ENCODE measurements at places on chromosomes 13 and 19.

- peak overlapping the region; percentile 73 for H3K4me3 ChIP-seq
- peaks cover 67% of the 10 kb centered on the region for H3K4me1 ChIP-seq
- H3K27me3 ChIP-seq, result no peaks in the 10 kb centered on the region
Observed at GRCh38 chr13:114064450-114065140, 67.8 kb downstream of the RASA3 start.

DNA sequence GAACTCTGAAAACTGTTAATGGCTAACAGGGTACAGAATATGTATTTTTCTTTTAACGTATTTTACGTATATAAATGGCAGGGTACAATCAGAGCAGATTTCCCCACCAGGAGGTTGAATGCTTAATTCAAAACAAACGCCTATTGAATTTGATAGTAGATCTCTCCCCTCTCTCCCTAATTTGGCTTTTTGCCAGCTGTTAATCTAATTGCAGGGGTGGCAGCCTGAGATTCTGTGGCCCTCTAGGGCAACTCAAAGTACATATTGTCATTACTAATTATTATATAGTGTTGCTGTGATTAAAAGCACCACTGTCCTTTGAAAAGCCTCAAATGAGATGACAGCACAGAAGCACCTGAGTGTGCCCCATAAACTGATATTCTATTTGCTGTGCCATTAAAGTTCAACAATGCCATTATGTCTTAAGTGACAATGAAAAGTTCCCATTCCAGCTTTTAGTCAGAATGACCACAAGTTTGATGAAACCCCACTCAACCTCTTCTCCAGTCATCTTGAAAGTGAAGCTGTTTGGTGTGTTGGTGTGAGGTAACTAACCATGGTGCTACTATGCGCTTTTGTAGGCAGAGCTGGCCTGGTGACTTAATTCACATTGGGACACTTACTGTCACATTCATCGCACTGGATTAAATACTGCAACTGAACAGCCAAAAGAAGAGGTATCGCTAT, 351.4 kb downstream of the KCNRG start:
- peak; percentile 34 for DNase-seq
- peaks cover 26% of the 10 kb centered on the region for H3K4me1 ChIP-seq
- peak overlapping the region; percentile 90 for H3K27ac ChIP-seq
- H3K4me3 ChIP-seq, result peak overlapping the region; percentile 19

DNA sequence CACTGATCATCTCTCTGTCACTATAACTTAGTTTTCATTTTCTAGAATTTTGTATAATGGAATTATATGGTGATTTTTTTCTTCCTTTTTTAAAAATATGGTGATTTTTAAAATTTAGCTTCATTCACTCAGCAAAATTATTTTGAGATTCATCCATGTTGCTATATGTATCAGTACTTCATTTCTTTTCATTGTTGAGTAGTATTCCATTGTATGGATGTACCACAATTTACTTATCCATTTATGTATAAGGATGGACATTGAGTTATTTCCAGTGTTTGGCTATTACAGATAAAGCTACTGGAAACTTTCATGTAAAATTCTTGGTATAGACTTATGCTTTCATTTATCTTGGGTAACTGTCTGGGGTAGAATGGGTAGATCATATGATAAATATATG, 12.8 kb downstream of the ZNF546 start:
- peaks cover 78% of the 10 kb centered on the region for H3K36me3 ChIP-seq
- no peak overlapping the region for H3K27ac ChIP-seq
- H3K4me1 ChIP-seq, result no peaks in the 10 kb centered on the region
- H3K4me3 ChIP-seq, result no peak overlapping the region

- no peaks in the 10 kb centered on the region for H3K36me3 ChIP-seq
- peaks cover 43% of the 10 kb centered on the region for H3K27me3 ChIP-seq
- DNase-seq, result no peak
Observed at GRCh38 chr19:4622695-4623421, 16.5 kb upstream of the TNFAIP8L1 start.

- peaks cover 54% of the 10 kb centered on the region for H3K36me3 ChIP-seq
- H3K27ac ChIP-seq, result peak overlapping the region; percentile 88
- H3K27me3 ChIP-seq, result no peaks in the 10 kb centered on the region
- DNase-seq, result peak; percentile 62
- peaks cover 69% of the 10 kb centered on the region for H3K4me1 ChIP-seq
- H3K4me3 ChIP-seq, result peak overlapping the region; percentile 88
Observed at GRCh38 chr19:16571822-16572331, 338 bp downstream of the SLC35E1 start.

DNA sequence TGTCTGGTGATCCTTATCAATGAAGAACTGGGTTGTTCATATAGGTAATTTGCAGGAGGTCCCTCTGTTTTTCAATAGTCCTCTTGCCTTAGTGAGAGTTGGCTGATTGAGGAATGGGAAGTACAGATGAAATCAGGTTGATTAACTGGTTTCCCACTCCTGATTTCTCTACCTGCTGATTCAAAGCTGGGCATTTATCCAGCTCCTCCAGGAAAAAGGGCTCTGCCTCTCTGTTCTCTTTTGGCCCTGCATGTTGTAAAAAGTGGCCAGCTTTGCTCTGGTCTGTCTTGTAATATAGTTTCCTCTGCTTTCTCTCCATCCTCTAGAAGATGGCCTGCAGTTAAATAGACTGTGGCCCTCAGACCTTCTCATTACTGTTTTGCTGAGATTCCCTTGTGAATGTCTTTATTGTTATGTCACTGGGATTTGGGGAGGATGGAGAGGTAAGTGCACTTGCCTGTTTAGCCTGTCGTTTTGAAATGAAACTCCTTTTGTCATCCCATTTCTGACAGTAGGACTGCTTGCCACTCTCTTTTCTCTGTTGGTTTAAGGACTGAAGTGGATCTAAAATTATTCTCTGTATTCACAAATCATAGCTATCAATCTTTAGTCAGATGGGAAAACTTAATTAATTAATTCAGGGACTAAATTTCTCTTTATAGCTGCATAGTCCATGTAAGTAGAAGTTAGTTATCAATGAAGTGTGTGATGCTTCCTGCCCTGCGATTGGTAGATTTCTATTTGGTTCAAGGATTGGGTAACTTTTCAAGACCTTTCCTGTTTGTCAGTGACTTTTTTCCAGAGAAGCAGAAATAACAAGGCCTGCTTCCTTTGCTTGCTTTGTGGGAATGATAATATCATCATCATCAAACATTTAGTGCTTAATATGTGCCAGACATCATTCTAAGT, 28.5 kb downstream of the GARRE1 start:
- no peak for DNase-seq
- peaks cover 8% of the 10 kb centered on the region for H3K4me1 ChIP-seq
- no peaks in the 10 kb centered on the region for H3K27me3 ChIP-seq

DNA sequence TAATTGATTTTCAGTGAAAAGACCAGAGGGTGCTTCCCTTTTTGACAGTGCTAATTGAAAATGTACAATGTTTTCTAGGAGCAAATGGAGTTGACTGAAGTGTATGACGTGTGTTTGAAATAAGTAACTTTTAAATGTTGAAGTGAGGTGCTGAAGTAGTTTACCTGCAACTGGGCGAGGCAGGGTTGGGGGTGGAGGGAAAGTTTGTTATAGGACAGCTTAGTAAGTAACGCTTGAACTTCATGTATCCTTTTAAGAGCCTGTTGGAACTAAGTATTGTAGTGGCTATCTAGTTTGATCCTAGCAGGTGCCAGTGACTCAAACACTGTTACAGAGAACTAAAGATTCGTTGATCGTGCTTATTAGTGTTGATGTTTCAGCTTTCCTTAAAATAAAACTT, 5.9 kb downstream of the SLAIN1 start:
- no peak overlapping the region for H3K27ac ChIP-seq
- peaks cover 24% of the 10 kb centered on the region for H3K36me3 ChIP-seq
- no peak overlapping the region for H3K4me3 ChIP-seq
- H3K4me1 ChIP-seq, result peaks cover 18% of the 10 kb centered on the region
- DNase-seq, result no peak

GRCh38 chr19:30107251-30107650, 165.2 kb downstream of the URI1 start:
- no peaks in the 10 kb centered on the region for H3K4me1 ChIP-seq
- no peak for DNase-seq
- H3K27me3 ChIP-seq, result peaks cover 21% of the 10 kb centered on the region
- no peak overlapping the region for H3K27ac ChIP-seq

- no peaks in the 10 kb centered on the region for H3K36me3 ChIP-seq
- DNase-seq, result no peak
- peaks cover 74% of the 10 kb centered on the region for H3K27me3 ChIP-seq
Observed at GRCh38 chr19:41787055-41787454, 9.3 kb upstream of the CEACAM3 start.

DNA sequence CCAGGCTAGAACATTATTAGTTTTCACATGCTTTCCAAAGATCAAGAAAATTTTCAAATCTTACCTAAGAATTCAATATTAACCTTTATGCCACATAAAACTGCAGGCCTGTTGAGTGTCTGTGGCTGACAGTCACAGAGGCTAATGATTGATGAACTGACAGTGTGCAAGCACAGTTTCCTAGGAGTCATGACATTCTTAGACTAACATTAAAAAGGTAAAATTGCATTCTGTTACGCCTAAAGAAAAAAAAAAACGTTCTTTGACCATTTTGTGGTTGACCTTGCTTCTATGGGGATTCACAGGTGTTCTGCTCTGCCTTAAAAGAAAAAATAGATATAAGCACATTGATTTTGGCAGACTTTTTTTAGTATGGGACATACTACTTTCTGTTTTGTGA, 1776.2 kb downstream of the PCDH9 start:
- H3K36me3 ChIP-seq, result no peaks in the 10 kb centered on the region
- no peak for DNase-seq
- H3K4me1 ChIP-seq, result no peaks in the 10 kb centered on the region
- H3K27ac ChIP-seq, result no peak overlapping the region
- no peaks in the 10 kb centered on the region for H3K27me3 ChIP-seq

GRCh38 chr13:30002577-30002976, 152.2 kb upstream of the UBL3 start:
- no peak for DNase-seq
- peaks cover 6% of the 10 kb centered on the region for H3K27me3 ChIP-seq
- peaks cover 31% of the 10 kb centered on the region for H3K4me1 ChIP-seq
- no peak overlapping the region for H3K4me3 ChIP-seq

GRCh38 chr13:34864671-34865070, 77.4 kb upstream of the NBEA start:
- DNase-seq, result no peak
- no peak overlapping the region for H3K4me3 ChIP-seq
- no peaks in the 10 kb centered on the region for H3K4me1 ChIP-seq
- H3K36me3 ChIP-seq, result no peaks in the 10 kb centered on the region
- no peak overlapping the region for H3K27ac ChIP-seq
- H3K27me3 ChIP-seq, result no peaks in the 10 kb centered on the region

GRCh38 chr13:41463838-41464602, 6.7 kb downstream of the RGCC start:
- H3K4me3 ChIP-seq, result peak overlapping the region; percentile 78
- H3K4me1 ChIP-seq, result peaks cover 88% of the 10 kb centered on the region
- H3K27me3 ChIP-seq, result no peaks in the 10 kb centered on the region
- H3K36me3 ChIP-seq, result peaks cover 70% of the 10 kb centered on the region
- H3K27ac ChIP-seq, result peak overlapping the region; percentile 97

DNA sequence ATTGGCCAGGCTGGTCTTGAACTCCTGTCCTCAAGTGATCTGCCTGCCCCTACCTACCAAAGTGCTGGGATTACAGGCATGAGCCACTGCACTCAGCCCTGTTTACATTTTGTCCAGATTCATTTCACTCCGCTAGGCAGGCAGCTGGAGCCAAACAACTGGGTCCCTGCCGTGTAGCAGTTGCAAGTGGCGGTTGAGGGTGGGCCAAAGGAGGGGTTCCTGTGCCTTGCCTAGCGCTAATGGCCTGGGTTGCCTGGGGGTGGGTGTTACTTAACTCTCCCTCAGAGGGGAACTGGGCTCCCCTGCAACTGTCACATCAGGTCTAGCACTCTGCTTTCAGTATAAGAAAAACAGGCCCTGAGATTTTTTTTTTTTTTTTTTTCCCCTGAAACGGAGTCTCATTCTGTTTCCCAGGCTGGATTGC, 7.4 kb downstream of the ACP5 start:
- no peak overlapping the region for H3K27ac ChIP-seq
- peaks cover 7% of the 10 kb centered on the region for H3K4me1 ChIP-seq
- no peak for DNase-seq
- no peaks in the 10 kb centered on the region for H3K27me3 ChIP-seq
- no peaks in the 10 kb centered on the region for H3K36me3 ChIP-seq

GRCh38 chr19:43754253-43754502, 584 bp downstream of the SMG9 start:
- peaks cover 3% of the 10 kb centered on the region for H3K27me3 ChIP-seq
- peaks cover 46% of the 10 kb centered on the region for H3K36me3 ChIP-seq
- peaks cover 58% of the 10 kb centered on the region for H3K4me1 ChIP-seq
- no peak for DNase-seq
- peak overlapping the region; percentile 99 for H3K27ac ChIP-seq

GRCh38 chr13:104473936-104474335, 1407.7 kb upstream of the SLC10A2 start:
- no peaks in the 10 kb centered on the region for H3K4me1 ChIP-seq
- H3K27ac ChIP-seq, result no peak overlapping the region
- no peaks in the 10 kb centered on the region for H3K27me3 ChIP-seq
- H3K36me3 ChIP-seq, result no peaks in the 10 kb centered on the region

GRCh38 chr13:35143123-35143522, 201.1 kb downstream of the NBEA start:
- DNase-seq, result no peak
- peaks cover 9% of the 10 kb centered on the region for H3K4me1 ChIP-seq
- no peak overlapping the region for H3K27ac ChIP-seq
- H3K4me3 ChIP-seq, result no peak overlapping the region
- H3K36me3 ChIP-seq, result no peaks in the 10 kb centered on the region

GRCh38 chr13:113544071-113544891, 40.3 kb upstream of the TFDP1 start:
- no peak overlapping the region for H3K4me3 ChIP-seq
- no peak for DNase-seq
- H3K36me3 ChIP-seq, result peaks cover 21% of the 10 kb centered on the region
- no peaks in the 10 kb centered on the region for H3K27me3 ChIP-seq

- no peaks in the 10 kb centered on the region for H3K4me1 ChIP-seq
- no peak for DNase-seq
- peaks cover 44% of the 10 kb centered on the region for H3K27me3 ChIP-seq
- no peak overlapping the region for H3K27ac ChIP-seq
- no peak overlapping the region for H3K4me3 ChIP-seq
- no peaks in the 10 kb centered on the region for H3K36me3 ChIP-seq
Observed at GRCh38 chr19:835210-835810, 5.5 kb upstream of the PRTN3 start.

- no peaks in the 10 kb centered on the region for H3K27me3 ChIP-seq
- peaks cover 17% of the 10 kb centered on the region for H3K36me3 ChIP-seq
Observed at GRCh38 chr13:114313061-114313860, 1.0 kb upstream of the CHAMP1 start.

- no peaks in the 10 kb centered on the region for H3K27me3 ChIP-seq
- DNase-seq, result no peak
- H3K4me1 ChIP-seq, result peaks cover 19% of the 10 kb centered on the region
- peaks cover 42% of the 10 kb centered on the region for H3K36me3 ChIP-seq
Observed at GRCh38 chr19:1616875-1617274, 11.6 kb upstream of the UQCR11 start.
